Erythroblast (primary cell): ENCODE measurements at places on chromosomes 6 and 20.

DNA sequence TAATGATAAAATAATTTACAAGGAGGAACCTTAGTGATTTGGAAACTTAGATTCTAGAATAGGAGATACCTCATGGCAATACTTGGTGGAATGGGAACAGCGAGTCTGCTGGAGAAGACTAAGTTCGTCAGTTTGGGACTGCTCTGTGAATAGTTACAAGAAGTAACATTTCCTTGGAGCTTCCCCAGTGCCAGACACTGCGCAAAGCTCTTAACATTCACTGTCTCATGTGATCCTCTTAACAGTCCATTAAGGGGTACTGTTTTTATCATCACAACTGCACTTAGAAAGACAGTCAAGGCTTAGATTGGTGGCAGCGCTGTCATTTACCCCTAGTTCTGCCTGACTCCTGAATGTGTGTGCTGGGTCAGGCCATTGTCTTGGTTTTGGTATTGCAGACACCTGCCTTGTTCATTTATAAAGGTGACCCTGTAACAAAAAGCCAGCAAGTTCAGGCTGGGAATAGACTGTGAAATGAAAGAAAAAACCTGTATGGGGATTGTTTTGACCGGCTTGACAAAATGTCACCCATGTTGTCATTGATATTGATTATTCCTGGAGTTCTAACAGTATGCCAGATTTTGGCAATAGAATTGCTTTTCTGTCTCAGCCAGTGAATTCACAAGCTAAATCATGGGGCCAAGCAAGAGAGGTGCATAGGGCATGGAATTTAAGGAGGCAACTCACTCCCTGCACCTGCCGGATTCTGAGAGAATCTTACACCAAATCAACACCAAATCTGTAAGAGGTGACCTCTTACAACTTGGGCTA lies 118.4 kb downstream of the SASH1 start:
- DNase-seq, result no peak

- DNase-seq, result peak; percentile 30
These were observed 87.8 kb downstream of the GMDS start for GRCh38 chr6:2157441-2158127.

DNA sequence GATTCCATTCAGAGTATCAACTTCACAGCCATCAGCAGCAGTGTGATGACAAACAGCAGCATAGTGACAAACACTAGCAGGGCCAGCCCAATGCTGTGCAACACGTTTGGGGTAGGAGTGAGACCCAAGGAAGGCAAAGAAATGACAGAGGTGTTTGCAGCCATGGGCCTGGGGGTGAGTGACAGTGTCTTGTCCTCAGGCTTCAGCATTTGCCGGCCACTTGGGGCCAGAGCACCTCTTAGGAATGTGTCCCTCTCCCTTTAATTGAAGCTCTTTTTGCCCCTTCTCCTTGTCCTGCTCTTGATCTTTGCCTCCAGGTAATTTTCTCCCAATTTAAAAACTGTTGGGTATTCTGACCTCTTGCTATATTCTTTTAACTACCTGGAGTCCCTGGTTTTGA lies 84.4 kb downstream of the HS3ST5 start:
- no peak for DNase-seq

DNA sequence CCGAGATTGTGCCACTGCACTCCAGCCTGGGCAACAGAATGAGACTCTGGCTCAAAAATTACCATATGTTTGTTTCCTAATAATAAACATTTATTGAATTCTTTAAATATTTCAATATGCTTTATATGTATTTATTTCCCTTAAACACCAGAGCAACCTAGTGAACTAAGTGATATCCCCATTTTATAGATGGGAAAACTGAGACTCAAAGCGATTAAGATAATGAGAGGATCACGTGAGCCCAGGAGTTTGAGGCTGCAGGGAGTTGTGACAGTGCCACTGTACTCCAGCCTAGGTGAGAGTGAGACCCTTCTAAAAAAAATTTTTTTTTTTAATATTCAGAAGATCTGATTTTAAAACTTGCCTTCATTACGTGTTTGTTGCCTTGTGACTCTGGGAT lies 19.4 kb upstream of the CARMIL1 start:
- no peak for DNase-seq

GRCh38 chr6:41736186-41736733 lies 852 bp upstream of the TFEB start:
- DNase-seq, result no peak

- no peak for DNase-seq
These were observed 438.1 kb downstream of the HACE1 start for GRCh38 chr6:104421650-104422049.

DNA sequence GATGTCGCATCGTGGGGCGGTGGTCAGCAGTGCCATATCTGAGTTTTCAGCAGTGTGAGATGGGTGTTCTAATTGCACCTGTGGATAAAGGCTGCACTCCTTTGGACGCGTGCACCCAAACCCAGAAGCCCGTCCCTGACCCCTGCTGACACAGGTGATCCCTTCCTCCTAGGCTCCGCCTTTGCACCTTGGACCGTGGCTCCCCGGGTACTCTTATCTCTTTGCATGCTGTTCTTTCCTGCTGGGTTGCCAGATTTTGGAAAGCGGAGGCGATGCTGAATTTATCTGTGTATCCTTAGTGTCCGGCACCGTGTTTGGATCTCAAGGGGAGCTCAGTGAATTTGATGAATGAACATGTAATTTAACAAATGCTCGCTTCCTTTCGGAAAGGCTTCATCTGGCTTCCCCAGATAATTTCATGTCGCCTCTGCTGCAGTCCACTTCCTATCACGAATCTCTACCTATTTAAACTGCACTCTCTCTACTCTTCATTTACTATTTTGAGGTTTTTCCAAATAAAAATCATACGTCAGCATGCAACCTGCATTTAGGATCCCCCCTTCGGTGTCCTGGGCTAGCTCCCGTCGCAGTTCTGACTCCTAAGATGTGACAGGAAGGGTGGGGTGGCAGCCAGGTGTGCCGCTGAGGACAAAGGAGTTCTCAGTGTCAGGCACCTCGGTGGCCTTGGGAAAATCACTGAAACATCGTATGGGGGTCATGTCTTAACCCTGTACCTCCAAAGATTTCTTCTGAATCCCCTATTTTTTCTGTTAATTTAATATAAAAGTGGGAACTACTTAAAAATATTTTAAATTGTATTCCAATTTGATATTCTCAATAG lies 753 bp upstream of the PERP start:
- DNase-seq, result no peak

- peak; percentile 86 for DNase-seq
These were observed 222.1 kb upstream of the RREB1 start for GRCh38 chr6:6885521-6886170.

DNA sequence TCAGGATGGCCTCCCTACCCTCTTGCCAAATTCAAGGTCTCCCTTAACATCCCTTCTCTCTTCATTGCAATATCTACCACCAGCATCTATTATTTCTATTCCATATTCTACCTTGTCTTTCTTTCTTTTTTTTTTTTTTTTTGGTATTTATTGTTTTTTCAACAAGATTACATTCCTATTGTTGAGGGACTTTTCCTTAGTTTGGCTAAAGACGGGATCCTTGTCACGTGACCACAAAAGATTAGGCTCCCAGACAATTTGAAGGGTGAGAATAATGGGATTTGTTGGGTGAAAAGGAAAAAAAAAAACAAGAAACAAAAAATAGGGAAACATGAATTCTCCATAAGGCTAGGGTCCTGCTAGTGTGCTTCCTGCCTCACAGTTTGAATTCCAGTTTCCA lies 124.3 kb upstream of the MCHR2 start:
- DNase-seq, result no peak

DNA sequence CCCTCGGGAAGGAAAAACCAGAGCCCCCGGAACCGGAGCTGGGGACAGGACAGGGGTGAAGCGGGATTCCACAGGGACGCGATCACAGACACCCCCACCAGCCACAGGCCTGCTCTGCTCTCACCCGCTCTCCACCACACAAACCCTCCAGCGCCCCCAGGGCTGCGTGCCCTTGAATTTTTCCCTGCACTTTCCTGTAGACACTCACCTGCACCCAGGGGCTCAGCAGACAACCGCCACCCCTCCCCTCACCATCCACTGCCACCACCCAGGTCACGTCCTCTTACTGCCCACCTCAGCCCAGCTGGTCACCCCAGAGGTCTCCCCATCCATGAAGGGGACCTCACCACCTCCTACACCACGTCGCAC lies 631 bp downstream of the ULBP2 start:
- no peak for DNase-seq

- DNase-seq, result no peak
These were observed 5.5 kb downstream of the CPXM1 start for GRCh38 chr20:2794866-2795447.

DNA sequence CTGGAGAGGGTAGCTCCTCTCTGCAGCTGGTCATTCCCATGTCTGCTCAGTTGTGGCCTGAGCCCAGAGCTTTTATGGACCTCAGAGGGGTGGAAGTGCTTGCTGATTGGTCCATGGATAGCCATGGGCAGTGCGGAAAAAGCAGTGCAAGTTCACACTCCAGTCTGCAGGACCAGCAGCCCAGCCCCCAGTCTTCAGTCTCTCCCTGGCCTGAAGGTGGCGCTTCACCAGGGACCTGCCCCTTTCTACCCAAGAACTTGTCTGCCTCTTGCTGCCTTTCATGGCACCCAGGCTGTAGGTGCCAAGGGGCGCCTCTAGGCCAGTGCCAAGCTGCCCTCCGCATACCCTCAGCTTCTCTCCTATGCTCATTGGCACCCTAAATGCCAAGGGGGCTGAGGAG lies 91.0 kb downstream of the TBXT start:
- peak; percentile 3 for DNase-seq

DNA sequence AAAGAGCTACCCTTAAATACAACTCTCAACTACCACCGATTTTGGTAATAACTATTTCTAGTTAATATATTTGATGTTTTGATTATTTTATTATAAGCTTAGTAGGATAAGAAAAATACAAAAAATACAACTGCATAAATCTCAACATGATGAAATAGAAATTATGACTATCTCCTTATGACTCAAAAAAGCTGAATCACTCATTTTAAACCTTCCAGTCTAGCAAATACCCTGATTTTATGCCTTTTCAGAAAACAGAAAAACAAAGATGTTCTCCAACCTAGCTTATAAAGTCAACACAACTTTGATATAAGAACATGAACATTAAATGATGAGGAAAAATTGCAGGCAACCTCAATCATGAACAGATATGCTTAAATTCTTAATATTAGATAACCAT lies 40.2 kb upstream of the DSE start:
- DNase-seq, result no peak

DNA sequence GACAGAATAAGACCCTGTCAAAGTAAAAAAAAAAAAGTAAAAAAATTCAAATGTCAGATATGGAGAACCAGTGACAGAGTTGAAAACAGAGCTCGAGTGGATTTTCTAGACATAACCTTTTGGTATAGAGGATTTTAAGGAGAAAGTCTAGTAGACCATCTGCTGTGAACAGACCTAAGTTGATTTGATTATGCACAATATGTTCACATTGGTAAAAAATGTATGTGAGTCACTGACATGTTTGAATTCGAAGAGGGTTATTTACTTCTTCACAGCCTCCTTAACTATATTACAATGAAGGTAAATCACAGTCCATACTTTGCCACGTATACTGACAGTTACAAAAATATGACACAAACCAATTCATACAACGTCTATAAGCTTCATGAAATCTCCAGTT lies 7.4 kb downstream of the TINAG start:
- DNase-seq, result no peak

- DNase-seq, result peak; percentile 27
These were observed 5.1 kb downstream of the HLA-DMA start for GRCh38 chr6:32947552-32948465.

DNA sequence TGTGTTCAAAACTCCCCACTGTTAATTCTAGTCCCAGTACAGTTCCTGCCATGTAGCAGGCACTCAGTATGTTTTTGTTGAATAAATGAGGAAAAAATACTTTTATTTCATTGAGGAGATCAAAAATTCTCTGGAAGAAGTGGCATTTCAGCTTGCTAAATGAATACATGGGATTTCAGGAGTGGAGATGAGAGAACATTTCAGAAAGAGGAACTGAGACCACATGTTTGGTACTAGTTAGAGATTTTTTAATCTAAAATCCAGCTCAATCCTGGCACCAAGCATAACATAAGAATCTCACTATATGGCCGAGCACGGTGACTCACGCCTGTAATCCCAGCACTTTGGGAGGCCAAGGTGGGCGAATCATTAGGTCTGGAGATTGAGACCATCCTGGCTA lies 75.4 kb downstream of the BTBD9 start:
- no peak for DNase-seq

DNA sequence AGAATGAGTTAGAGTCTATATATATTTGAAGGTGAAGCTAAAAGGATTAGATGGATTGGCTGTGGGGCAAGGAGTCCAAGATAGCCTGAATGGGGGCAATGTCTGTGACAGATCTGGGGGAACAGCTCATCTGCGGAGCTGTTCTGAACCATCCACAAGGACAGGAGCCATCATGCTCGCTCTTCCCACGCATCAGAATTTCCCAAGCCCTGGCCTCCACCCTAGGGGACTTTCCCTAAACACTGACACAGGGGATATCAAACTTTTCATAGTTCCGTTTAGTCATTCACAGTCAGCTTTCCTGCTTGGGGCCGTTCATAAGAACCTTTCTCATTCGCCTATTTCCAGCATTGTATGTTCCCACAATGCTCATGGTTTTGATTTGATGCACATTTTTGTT lies 37.6 kb upstream of the CCN6 start:
- no peak for DNase-seq

- no peak for DNase-seq
These were observed 43.8 kb upstream of the LAMA4 start for GRCh38 chr6:112298021-112298745.

DNA sequence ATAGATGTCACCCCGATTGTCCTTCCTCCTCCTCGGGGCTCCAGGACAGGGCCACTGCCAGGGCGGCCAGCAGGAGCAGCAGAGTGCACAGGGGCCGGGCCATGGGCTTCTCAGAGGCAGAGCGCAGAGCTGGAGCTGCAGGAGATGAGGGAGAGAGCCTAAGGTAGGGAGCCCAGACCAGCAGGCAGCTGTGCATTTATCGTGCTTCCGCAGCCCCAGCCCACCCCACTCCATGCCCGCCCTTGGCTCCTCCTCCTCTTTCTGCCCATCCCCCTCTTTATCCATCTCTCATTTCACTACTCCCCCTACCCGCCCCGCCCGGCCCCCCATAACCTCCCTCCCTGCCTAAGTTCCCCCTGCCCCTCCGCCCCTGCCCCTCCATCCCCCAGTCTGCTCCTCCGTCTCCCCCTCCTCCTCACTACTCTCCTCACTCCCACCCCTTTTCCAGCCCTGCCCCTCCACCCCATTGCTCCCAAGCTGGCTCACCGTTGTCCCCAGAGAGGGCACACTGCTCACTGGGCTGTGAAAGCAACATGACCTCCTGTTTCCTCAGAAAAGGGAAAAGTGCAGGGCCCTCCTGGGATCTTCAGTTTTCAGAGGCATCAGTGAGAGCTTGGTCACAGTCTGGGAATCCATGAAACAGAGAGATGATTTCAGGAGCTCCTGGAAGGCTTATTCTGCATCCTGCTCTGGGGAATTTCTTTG lies 25.5 kb upstream of the CST1 start:
- DNase-seq, result no peak

- DNase-seq, result no peak
These were observed 43.5 kb downstream of the NOL4L start for GRCh38 chr20:32541323-32542258.
